A673 (cell line): ENCODE measurements at places on chromosomes 2 and 18.

DNA sequence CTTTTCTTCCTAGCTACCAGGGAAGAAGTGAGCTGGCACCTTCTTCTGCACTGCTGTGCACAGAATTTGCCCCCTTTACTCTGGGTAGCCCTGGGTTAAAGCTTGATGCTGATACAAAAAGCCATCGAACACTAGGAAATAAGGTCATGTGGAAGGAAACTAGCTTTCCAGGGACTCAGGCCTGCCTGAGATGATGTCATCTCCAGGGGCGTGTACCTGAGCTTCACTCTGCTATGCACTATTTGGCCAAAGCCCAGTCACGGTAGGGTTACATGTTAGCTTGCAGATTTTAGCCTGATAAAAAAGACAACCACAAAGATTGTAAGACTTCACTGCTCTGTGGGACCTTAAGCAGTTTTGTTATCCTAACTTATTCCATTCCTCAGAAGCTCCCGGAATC, 20.4 kb downstream of the EDAR start:
- DNase-seq: no peak

- no peak for DNase-seq
Observed at GRCh38 chr2:15352363-15352762, 208.8 kb downstream of the NBAS start.

DNA sequence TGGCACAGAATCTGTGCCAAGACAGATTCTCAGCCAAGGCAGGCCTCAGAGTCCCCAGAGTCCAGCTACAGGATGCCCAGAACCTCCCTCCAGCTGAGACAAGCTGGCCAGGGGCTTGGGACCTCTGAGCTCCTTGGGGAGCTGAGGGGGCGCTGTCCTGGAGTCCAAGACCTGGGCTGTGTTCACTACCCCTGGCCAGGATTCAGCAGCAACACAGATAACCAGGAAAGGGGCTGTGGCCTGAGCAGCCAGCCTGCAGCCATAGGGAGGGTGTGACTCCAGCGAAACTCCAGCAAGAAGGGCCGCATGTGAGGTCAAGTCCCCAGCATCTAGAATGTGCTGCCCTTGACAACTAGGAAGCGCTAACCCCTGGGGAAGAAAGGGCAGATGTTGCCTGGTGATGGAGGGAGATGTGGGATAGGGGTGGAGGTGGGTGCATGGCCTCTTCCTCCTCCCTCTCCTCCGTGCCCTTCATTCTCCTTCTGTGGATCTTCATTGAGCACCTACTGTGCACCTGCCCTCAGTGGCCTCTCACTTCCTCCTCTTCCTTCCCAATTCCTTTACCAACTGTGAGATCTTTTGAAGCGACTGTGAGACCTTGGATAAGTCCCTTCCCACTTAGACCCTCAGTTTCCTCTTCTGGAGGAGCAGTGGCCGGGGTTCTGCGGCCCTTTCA, 7.7 kb upstream of the ARID5A start:
- no peak for DNase-seq

- DNase-seq: no peak
Observed at GRCh38 chr2:129293326-129293725, 686.1 kb upstream of the RAB6C start.

- no peak for DNase-seq
Observed at GRCh38 chr2:2180446-2180845, 150.6 kb downstream of the MYT1L start.

GRCh38 chr2:128504246-128505149, 185.8 kb upstream of the HS6ST1 start:
- DNase-seq: no peak

DNA sequence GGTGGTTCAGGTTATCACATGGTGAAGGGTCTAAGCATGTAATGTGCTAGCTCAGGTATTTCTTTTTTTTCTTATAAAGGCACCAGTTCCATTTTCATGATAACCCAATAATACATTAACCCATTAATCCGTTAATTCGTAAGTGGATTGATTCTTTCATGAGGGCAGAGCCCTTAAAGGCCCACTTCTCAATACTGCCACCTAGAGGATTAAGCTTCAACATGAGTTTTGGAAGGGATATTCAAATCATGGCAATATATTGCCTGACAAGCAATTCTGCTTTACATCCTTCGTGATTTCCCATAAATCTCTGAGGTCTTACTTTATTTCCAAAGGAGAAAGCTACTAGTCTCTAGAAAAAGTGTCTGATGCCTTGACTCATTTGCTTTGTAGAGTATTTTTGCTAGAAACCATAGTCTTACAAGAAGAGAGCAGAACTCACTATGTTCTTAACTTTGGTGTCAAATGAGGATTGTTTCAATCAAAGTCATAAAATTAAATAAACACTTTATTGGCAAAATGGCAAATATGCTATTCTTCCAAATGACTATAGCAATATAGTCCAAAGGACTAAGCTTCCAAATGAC, 271.3 kb downstream of the KCNS3 start:
- peak; percentile 77 for DNase-seq

- DNase-seq: peak; percentile 10
Observed at GRCh38 chr2:149200109-149200520, 130.3 kb upstream of the LYPD6 start.

DNA sequence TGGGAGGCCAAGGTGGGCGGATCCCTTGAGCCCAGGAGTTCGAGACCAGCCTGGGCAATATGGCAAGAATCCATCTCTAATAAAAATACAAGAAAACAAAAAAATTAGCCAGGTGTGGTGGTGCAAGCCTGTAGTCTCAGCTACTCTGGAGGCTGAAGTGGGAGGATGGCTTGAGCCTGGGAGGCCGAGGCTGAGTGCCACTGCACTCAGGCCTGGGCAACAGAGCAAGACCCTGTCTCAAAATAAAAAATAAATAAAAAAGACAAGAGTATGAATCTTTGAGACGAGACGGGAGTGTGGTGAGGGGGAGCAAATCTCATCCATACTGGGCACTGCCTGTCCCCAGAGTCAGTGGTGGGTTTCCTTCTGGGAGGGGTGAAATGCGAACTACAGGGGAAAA, 12.2 kb downstream of the GPR17 start:
- DNase-seq: no peak

GRCh38 chr2:30252723-30253701, 21.7 kb downstream of the LBH start:
- DNase-seq: peak; percentile 33

- no peak for DNase-seq
Observed at GRCh38 chr2:223735659-223736244, 101.6 kb downstream of the AP1S3 start.

DNA sequence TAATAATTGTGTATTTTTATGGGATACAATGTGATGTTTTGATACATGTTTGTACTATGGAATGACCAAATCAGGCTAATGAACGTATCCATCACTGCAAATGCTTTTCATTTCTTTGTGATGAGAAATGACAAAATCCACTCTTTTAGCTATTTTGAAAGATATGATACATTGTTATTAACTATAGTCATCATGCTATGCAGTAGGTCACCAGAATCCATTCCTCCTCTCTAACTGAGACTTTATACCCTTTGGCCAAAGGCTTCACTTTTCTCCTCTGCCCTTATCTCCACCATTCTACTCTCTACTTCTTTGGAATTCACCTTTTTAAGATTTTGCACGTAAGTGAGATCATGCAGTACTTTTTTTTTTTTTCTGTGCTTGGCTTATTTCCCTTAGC, 44.5 kb upstream of the TMEM17 start:
- DNase-seq: no peak

DNA sequence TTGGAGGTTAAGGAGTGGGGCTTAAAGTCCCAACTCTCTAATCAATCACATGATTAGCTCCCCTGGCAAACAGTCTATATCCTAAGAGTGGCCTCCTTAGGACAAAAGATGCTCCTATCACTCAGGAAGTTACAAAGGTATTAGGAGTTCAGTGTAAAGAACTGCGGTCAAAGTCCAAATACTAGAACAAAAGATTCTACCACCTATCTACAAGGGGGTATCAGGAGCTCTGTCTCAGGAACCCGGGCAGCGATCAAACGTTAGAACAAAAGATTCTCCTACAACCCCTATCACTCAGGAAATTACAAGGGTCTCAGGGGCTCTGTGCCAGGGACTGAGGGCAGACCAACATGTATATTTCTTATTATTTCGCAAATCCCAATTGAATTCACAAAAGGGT, 58.0 kb downstream of the DTNB start:
- DNase-seq: no peak

GRCh38 chr2:109020217-109020637, 31.2 kb upstream of the EDAR start:
- no peak for DNase-seq

- no peak for DNase-seq
Observed at GRCh38 chr2:105772362-105772761, 27.6 kb downstream of the NCK2 start.

GRCh38 chr2:175690113-175690837, 311.8 kb downstream of the LNPK start:
- peak; percentile 79 for DNase-seq

DNA sequence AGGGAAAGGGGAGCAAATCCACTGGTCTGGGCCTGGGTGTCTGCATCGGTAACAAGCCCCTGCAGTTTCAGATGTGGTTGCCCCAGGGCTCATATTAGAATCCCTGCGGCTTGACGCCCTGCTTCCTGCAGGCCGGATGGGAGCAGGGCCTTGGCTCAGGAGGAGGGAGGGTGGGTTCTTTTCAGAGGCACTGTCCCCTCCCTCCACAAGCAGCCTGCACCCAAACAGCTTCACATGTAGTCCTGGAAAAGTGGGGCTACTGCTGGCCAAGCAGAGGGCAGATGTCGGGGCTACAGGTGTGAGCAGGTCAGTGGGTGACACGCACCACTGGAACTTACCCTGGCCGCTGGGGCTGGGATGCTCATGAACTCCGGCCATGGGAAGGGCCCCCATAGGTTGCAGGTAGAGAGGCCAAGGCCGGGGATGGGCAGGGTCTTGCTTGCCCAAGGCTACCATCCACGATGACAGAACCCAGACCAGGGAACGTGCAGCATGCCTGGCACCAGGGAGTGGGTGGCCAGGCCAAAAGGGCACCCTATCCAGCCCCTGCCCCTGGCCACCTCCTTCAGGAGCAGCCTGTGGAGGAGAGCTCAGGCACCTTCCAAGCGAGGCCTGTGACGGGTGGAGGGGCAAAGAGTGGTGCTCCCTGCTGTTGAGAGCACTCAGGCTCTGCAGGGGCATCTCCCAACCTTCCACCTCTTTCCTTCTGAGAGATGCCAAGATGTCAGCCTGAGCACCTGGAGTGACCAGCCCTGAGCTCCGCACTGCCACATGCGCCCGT, 16.8 kb downstream of the ARID5A start:
- no peak for DNase-seq

- DNase-seq: no peak
Observed at GRCh38 chr18:9684881-9685614, 23.1 kb upstream of the RAB31 start.

GRCh38 chr2:206202446-206202845, 42.8 kb downstream of the EEF1B2 start:
- no peak for DNase-seq

GRCh38 chr2:1727796-1728474, 16.4 kb downstream of the PXDN start:
- no peak for DNase-seq

DNA sequence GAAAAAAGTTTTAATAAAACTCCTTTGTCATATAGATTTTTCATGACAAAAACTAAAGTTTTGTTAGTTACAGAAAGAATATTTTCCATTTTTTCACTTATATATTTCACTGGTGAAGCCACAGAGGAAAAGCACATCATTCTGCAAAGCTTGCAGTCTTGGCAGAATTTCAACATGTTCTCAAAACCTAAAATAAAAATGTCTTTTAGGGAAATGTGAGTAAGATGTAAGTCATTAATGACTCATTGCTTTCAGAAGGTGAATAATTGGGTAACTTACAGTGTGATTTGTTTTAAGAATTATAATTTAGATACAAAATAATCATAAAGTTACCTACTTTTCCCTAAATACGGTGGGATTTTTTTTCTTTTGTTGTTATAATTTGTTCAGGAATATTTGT, 43.4 kb upstream of the TNFRSF11A start:
- no peak for DNase-seq

GRCh38 chr2:186629250-186629996, 39.6 kb downstream of the ITGAV start:
- DNase-seq: no peak

DNA sequence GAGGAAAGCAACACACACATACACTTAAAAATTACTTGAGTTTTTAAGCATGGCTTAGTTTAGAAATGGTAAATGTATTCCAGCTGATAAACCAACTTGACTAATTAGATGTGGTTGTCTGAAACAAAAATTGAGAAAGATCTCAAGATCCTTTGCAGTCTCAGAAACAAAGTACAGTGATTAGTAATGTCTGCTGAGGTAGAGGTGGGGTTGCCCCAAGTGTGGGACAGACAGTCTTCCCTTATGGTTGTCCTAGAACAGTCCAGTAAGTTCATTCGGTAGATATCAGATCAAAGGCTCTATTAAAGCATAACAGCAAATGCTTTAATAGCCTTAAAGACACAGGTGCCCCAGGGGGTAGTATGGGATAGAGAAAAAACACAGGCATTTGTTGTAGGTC, 94.5 kb downstream of the BARD1 start:
- no peak for DNase-seq

- DNase-seq: no peak
Observed at GRCh38 chr18:77021075-77021474, 111.5 kb downstream of the MBP start.

DNA sequence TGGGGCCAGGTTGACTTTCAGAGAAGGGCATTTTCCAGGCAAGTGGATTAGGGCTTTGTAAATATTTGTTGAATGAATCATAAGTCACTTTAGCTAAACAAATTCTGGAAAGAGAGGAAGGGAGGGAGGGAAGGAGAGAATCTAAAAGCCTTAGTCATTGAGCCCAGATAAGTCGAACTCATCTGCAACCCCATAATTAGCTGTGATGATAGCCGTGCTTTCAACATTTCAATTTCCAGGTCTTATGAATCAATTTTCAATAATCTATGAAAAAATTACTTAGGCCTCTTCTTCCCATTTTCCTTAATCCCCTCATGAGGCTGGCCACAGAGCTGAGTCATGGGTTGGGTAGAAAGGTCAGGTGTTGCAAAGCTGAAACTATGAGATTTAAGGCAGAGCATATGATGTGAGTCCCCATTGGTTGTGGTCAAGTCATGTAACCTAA, 111.9 kb upstream of the MAPRE2 start:
- peak; percentile 24 for DNase-seq

DNA sequence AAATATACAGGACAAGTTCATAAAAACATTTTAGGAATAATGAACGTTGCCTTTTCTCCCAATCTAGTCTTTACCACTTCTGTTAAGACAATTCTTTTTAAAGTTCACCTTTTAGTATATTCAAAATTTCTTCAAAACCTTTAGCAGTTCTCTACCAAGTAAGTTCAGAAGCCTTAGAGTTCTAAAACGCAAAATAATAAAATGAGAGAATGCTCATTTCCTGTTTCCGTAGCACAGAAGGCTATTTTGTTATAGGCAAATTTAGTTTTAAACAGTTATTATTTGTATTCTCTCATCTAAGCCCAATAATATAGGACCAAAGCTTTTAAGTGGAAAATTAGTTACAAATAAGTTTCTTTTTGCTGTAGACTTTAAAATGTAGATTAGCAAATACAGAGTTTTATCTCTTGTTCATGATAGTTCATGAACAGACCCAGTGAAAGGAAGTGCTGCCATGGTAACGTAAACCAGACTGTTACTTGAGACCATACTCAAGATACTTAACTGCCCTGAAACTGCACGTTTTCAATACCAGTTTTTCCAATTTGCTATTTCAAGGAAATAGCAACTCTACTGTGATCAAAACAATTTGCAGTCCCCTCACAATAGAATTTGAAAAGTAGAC, 173.1 kb upstream of the STON1 start:
- DNase-seq: peak; percentile 68

GRCh38 chr18:24014986-24015638, 558 bp downstream of the TTC39C start:
- peak; percentile 70 for DNase-seq
